Myometrial cell (primary cell): ENCODE measurements at places on chromosomes 5 and 9. TPM values are rescaled to one million over a fixed set of nuclear protein-coding genes. Genes with fewer than 3 reads are reported as not detected.

Gene NUTM2F
- not detected in 2 replicates for total RNA-seq

Gene NUTM2G
- total RNA-seq, result not detected in 2 replicates

Gene PHAX
- 45.7 and 50.7 TPM in 2 replicates for total RNA-seq

Gene PCDHB15
- 0.35 TPM in 1 of 2 replicates, not detected in the other for total RNA-seq

Gene CBY3
- not detected in 2 replicates for total RNA-seq

Gene SLC6A19
- not detected in 2 replicates for total RNA-seq

Gene MAN1B1
- total RNA-seq, result 122 and 133 TPM in 2 replicates
